ENCODE measurements at places on chromosomes 4 and X.

DNA sequence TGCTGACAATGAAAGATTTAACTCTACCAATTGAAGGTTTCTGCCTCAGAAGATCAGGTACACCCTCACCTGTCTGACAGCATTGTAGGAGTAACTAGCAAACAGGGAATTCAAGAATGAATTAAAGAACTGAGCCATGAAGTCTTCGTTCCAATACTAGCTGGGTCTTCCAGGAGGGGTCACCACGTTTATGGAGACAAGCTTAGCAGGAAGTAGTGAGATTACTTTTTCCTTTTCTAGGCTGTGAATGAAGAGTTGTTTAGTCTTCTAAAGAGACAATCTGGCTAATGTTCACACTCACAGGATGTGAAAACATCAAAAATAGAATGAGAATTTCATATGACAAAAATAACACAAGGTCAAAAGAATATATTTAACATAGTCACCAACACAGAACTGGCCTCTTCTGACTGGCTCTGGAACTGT is 54.9 kb downstream of the REELD1 start:
- DNase-seq: no peak

GRCh38 chr4:143616771-143617170 is 83.7 kb downstream of the FREM3 start:
- DNase-seq: no peak

DNA sequence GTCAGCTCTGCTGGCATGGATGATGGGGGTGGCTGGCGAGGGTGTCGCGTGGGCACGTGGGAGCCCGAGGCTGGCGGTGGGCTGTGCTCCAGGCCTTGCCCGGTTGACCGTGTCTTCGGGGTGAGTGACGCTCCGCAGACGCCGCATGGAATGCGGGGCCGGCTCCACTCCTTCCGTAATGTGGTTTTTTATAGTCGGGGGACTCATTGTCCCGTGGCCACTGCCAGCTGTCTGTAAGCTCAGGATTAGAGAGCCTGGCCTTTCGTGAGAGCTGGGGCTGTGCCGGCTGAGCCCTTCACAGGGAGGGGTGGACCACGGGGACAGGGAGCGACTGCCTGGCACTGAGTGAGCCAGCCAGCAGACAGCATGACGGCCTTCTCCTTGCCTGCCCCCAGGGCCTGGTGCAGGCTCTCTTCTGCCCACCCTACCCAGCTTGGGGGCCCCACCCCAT is 20.4 kb downstream of the DOK7 start:
- DNase-seq: no peak

DNA sequence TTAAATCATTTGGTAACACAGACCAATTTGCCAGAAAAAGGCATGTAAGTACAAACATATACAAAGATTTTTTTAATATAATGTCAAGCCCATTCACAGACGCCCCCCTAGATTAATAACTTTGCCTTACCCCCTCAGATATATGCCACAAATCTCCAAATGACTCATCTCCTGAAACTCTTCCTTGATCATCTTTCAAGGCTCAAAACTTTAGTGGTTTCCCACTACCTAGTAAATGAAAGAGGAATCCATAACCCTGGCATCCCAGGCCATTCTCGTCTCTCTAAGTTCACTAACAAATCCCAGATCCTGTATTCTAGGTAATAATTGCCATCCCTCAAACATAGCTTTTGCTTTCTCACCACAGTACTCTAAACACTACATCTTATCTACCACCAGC is 61.9 kb downstream of the PRSS12 start:
- DNase-seq: no peak

- no peak for DNase-seq
These were observed 49.7 kb downstream of the ATP8A1 start for GRCh38 chr4:42607011-42607726.

- DNase-seq: no peak
These were observed 12.9 kb downstream of the UTP3 start for GRCh38 chr4:70701271-70701670.
